ENCODE measurements at places on chromosomes 4 and X.

GRCh38 chr4:76883147-76883546 lies 14.8 kb downstream of the SOWAHB start:
- no peak for DNase-seq

DNA sequence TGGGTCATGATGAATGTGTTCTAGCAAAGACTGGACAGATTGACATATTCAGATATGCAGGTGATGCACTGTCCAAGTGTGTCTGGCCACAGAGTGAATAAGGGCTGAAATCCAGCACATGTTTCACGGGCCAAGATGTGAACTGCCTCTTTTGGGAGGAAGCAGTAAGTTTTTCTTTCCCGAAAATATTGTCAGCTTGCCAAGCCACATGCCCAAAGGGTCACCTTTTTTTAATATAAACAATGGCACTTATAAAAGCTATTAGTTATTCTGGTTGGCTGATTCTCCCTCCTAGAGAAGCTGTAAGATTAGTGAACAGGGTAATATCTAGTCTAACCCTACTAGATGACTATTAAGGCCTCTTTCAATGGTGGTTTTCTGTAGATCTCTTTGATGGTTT lies 1.5 kb upstream of the EDNRA start:
- no peak for DNase-seq

- no peak for DNase-seq
Observed at GRCh38 chr4:12583275-12583674, 900.9 kb downstream of the RAB28 start.

DNA sequence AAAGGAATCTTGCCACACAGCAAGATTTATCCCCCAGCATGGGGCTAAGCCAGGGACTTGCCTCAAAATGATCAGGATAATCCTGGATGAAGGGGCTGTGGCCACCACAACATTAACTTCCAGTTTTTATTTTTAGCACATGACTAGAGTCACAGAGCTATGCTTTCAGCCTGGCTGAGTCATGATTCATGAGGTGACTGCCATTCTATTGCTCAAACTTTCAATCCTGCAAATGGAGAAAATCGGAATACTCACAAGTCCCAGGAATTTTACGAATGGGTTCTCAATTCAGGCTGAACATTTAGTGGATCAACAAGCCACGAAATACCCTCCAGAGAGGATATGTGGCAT lies 70.7 kb upstream of the HPGD start:
- DNase-seq: no peak

DNA sequence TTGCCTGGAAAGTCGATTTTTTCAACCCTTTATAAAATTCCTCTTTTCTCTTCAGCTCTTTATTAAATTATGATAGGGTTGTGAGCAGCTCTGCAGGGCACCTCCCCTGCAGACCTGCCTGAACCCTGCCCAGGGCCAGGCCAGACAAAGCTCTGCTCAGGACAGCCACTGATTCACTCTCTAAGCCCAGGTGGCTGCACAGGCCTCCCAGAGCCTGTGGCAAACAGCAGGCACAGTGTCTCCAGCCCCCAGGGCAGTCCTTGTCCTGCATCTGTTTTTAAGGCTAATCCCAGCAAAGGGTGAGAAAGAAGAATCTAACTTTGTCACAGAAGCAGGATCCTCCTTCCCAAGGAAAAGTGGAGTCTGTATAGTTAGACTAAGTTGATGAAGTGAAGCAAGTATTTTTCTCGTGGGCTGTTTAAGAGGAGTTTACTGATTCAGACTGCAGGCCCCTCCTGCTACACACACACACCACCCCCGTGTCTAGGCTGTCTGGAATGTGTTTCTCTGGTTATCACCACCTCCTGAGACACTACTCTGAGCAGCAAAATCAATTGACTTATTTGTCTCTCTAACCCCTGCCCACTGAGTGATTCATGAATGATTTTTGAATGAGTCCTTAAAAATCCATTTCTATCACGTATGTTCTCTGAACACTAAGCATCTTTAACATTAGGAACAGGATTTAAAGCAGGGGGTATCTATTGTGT lies 101.7 kb downstream of the CHIC2 start:
- no peak for DNase-seq

DNA sequence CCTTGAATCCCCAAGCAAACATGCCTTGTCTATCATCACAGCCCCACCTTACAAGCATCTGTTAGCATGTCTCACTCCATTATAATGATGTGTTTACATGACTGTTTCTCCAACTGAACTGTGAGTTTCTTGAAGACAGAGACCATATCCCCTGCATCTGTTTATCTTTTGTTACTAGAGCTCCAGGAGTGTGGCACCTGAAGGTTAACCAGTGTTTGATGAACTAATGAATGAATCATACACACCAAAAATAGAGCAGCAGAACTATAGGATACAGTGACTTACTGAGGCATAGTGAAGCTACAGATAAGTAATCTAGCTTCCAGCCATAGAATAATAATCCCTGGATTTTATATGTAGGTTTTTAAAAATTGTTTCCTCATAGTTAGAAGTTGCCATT lies 331.0 kb downstream of the PCDH7 start:
- DNase-seq: no peak

DNA sequence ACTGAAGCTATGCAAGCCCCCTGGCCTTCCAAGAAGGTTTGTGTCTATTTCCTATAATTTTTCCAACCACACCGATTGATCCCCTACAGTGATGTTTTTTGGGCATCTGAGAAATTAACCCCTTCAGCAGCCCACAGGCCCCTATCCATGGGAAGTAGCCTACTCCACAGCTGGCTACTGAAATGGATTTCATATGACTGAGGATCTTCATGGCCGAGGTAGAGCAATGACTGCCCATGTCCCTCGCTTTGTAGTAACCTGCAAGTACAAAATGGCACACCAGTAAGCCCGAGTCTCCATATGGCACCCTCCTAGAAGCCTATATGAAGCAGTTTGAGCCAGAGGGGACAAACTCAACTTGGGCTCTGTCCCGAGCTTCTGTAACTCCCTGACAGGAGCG lies 36.8 kb downstream of the MAP9 start:
- DNase-seq: no peak
